Endothelial cell of umbilical vein (primary cell): ENCODE measurements at places on chromosomes 4 and X.

DNA sequence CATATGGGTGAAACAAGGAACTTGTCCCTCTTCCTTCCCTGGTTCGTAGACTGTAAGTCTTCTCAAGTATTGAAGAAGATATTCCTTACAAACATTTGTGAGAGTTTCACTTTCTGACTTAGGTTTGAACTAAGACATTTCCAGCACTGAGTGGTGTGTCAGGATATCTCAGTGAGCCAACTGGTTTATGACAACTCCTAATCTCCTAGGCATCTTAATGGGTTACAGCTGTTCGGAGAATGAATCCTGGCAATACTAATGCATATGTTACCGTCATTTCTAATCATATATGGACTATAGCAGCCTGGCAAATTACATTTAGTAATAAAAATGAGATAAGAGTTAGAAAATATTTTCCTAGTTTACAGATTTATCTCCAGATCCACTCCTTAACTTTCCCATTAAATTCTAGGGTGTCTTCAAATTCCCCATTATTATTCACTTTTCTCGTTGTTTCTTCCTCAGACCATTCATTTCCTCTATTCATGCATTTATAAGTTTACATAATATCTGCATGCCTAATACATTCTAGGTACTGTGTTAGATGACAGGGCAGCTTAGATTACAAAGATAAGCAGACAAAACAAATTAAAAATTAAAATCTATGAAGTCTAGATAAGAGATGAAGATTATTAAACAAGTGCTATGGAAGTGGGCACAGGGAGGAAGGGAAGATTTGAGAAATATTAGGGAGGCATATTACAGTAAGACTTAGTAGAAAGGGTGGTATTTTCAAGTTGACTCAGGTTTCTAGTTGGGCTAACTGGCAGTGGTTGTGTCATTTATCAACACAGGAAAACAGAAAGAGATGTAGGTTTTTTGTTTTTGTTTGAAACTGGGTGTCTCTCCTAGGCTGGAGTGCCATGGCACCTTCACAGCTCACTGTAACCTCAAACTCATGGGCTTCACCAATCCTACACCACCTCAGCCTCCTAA lies 173.9 kb downstream of the WDFY3 start:
- no peak for DNase-seq

- DNase-seq: no peak
These were observed 58.1 kb downstream of the LINC00632 start for GRCh38 chrX:140767646-140768045.

- no peak for DNase-seq
These were observed 5.7 kb upstream of the TMEM192 start for GRCh38 chr4:165118256-165118909.

DNA sequence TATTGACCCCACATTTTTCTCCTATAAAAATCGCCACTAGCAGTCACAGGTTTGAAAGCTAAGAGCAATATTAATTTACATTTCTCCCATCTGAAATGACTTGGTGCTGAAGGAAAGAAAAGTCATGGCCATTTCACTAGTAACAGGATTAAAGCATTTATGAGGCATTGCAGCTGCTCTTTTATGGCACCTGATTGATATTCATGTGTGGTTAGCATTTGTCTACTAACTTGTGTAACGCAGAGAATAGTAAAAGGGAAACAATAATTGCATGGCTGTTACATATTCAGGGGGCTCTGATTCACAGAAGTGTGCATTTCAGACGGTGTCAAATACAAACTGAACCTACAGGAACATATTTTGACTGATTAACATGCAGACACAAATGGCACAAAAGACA lies 5.2 kb downstream of the PCDH19 start:
- no peak for DNase-seq

DNA sequence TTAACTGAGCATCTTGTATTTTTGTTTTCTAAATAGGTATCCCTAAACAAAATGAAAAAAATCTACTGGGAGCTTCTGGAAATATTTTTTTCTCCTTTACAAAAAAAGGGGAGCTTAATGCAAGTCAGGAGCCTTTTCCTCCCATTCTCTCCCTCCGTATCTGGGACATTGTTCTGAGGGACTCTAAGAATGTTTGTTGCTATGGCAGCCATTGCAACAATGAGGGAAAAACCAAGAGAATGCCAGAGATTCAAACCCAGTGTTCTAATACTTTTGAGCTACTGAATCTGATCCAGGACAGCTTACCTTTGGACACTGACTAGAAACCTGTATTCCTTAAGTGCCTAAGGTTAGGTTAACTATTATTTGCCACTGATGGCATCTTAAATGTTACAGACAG lies 485.7 kb upstream of the HS3ST1 start:
- DNase-seq: peak; percentile 89

- DNase-seq: no peak
These were observed 37.6 kb downstream of the KIT start for GRCh38 chr4:54695337-54695736.

- no peak for DNase-seq
These were observed 177.1 kb upstream of the LCORL start for GRCh38 chr4:18198653-18199052.

- DNase-seq: no peak
These were observed 8.3 kb downstream of the MAGEA11 start for GRCh38 chrX:149720021-149720689.

- no peak for DNase-seq
These were observed 5.3 kb upstream of the PLXNA3 start for GRCh38 chrX:154452823-154453222.

- DNase-seq: peak; percentile 29
These were observed 171.0 kb upstream of the RPS6KA3 start for GRCh38 chrX:20437683-20438082.

DNA sequence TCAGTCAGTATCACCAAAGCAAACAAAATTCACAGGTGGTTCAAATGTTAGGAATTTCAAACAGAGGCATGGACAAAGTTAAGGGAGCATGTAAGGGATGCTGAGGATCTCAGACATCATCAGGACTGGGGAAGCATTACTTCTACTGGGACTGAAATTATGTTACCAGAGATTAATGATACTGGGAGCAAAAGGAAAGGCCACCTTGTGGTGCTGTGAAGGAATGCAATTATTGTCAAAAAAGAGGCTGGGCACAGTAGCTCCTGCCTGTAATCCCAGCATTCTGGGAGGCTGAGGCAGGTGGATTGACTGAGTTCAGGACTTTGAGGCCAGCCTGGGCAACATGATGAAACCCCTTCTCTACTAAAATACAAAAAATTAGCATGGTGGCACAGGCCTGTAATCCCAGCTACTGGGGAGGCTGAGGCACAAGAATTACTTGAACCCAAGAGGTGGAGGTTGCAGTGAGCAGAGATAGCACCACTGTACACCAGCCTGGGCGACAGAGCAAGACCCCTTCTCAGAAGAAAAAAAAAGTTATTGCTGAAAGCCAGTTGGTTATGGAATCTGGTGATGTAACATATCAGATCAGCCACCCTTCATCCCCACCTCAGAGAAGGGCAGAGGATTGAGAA lies 954.3 kb downstream of the PCDH7 start:
- peak; percentile 44 for DNase-seq

DNA sequence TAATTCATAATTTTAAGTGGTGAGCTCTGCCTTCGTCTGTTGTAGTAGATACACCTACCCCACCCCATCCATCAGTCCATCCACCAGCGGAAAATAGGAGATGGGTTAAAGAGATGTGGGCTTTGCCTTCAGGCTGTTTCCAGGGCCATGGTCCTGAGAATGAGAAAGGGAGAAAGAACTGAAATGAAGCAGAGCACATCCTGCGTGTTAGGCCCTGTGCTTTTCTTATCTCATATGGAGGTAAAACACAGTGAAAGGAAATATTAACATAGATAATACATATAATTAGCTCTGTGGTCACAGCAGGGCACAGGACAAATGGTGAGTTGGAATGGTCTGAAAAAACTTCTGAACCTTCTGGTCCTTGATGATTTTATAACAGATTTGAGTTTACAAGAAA lies 393.5 kb downstream of the BMPR1B start:
- no peak for DNase-seq

DNA sequence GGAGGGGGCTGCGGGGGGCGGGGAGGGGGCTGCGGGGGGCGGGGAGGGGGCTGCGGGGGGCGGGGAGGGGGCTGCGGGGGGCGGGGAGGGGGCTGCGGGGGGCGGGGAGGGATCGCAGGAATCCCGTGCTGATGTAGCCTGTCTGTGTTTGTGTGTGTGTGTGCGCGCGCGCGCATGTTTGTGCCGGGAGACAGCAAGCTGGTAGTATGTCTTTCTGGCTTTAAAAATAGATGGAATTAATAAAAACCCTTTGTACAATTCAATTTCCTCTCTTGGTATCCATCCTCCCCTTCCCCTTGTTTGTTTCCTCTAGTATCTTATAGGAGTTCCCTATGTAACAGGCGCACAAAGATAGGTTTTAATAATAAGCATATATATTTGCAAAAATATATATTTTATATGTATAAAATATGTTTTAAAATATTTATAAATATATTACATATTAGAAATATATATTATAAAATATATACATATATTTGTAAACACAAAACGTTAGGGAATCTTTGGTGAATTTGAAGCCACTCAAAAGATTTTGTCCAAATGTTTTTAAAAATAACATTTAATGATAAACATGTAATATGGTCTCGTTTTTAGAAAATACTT lies 782 bp downstream of the ARHGAP24 start:
- DNase-seq: no peak

DNA sequence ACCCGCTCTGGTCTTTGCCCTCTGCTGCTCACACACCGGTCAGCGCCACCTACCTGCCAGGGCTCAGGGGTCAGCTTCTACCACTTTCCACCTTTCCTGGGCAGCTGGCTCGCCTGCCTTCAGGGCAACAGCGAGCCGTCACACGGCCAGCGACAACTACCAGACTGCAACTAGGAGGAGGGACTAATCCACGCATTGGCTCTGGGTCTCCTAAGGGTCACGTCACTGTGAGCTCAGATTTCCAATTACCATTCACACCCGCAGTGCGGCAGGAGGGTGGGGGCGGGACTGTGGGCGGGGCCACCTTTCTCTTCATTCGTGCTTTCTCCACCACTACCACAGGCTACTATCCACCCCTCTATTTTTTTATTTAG lies at the start of gene BEX5:
Gene BEX5, minus strand, starts transcription at position 172 of the 374 bp plus-strand sequence. CDS start 1,712 bp downstream, outside the sequence.
- DNase-seq: peak; percentile 51

DNA sequence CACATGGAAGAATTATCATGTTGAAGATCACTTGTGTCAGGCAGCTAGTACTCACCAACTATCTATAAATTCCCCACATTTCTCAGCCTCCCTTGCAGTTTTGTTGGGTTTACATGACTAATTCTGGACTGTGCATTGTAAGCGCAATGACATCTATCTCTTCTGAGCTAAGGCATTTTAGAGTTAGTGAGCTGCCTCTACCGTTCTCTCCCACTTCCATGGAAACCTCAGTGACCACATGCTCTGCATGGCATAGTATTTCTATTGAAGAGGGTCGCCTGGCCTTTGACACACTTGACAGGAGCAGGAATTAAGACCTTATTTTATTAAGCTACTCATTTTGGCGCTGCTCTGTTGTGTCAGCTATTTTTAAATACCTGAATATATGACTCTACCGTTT lies 67.5 kb upstream of the NPY2R start:
- DNase-seq: no peak

GRCh38 chrX:71107762-71108360 lies 1.3 kb upstream of the CXorf65 start:
- no peak for DNase-seq

- no peak for DNase-seq
These were observed 595.5 kb downstream of the RAPGEF2 start for GRCh38 chr4:159698336-159698735.

GRCh38 chr4:114226968-114227760 lies 247.7 kb upstream of the ARSJ start:
- no peak for DNase-seq

GRCh38 chr4:93303440-93303839 lies 525.1 kb upstream of the ATOH1 start:
- no peak for DNase-seq

DNA sequence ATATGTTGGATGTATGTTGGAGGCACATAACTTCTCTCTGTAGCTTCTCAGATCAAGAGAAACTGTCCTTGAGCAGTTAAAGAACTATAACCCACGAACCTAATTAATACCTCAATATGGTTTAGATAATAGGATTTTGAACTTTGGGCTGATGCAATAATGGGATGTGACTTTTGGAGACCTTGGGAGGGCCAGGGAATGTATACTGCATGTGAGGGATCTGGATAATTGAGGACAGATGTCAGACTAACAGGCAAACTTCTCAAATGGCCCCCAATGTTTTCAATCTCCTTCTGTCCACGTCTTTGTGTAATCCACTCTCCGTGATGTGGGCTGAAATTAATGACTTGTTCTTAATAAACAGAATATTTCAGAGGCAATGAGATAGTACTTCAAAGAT lies 202.2 kb upstream of the FAT4 start:
- DNase-seq: no peak

GRCh38 chr4:86497980-86498862 lies 95.9 kb upstream of the PTPN13 start:
- peak; percentile 56 for DNase-seq

DNA sequence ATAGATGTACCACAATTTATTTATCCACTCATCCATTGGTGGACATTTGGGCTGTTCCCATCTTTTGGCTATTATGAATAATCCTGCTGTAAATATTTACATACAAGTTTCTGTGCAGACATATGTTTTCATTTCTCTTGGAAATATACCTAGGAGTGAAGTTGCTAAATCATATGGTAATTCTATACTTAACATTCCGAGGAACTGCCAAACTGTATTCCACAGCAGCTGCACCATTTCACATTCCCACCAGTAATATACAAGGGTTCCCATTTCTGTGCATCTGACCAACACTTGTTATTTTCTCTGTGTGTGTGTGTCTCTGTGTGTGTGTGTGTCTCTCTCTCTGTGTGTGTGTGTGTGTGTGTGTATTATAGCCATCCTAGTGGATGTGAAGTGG lies 15.4 kb upstream of the DOCK11 start:
- DNase-seq: no peak

DNA sequence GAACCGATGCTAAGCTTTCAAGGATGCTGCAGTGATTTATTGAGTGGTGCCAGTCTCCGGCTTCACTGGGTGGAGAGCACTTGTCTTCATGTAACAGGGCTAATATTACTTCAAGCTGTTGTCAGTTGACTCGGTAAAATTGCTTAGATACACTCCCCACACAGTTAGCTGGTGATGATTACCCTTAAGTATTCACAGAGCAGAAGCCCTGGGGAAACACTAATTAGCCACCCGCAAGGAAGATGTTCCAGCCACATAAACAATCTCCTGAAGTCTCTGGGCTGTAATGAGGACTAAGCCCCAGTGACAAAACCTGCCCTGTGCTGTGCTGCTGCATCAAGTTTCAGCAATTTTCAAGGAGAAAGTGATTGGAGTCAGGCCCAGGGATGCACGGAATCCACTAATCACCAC lies 37.3 kb upstream of the GK2 start:
- no peak for DNase-seq

DNA sequence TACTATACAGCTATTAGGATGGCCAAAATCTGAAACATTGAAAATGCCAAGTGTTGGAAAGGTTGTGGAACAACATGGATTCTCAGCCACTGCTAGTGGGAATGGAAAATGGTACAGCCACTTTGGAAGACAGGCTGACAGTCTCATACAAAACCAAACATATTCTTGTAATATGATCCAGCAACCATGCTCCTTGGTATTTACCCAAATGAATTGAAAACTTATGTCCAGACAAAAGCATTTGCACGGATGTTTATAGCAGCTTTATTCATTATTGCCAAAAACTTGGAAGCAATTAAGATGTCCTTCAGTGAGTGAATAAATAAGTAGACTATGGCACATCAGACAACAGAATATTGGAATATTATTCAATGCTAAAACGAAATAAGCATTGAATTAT lies 105.8 kb upstream of the DCLK2 start:
- no peak for DNase-seq

- DNase-seq: no peak
These were observed 90.1 kb downstream of the PALLD start for GRCh38 chr4:168586926-168587325.
